Fibroblast of skin of right biceps (primary cell): ENCODE measurements at places on chromosomes 1 and 21.

DNA sequence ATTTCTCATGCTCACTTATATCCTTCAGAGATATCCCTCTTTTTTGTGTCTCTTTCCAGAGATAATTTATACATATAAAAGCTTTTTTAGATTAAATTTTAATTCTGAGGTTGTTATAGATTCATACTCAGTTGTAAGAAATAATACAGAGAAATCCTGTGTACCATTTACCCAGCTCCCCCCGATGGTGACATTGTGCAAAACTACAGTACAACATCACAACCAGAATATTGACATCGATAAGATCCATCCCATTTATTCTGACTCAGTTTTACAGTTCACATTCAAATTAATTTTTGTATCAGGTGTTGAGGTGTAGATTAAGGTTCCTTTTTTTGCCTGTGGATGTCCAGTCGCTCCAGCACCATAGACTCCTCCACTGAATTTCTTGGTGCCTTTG, 14.3 kb downstream of the DMRTB1 start:
- no peak for DNase-seq

GRCh38 chr1:178495741-178496409, 889 bp downstream of the CLEC20A start:
- DNase-seq = no peak

- DNase-seq = no peak
These were observed 45.3 kb upstream of the CACNA1E start for GRCh38 chr1:181438013-181438412.

DNA sequence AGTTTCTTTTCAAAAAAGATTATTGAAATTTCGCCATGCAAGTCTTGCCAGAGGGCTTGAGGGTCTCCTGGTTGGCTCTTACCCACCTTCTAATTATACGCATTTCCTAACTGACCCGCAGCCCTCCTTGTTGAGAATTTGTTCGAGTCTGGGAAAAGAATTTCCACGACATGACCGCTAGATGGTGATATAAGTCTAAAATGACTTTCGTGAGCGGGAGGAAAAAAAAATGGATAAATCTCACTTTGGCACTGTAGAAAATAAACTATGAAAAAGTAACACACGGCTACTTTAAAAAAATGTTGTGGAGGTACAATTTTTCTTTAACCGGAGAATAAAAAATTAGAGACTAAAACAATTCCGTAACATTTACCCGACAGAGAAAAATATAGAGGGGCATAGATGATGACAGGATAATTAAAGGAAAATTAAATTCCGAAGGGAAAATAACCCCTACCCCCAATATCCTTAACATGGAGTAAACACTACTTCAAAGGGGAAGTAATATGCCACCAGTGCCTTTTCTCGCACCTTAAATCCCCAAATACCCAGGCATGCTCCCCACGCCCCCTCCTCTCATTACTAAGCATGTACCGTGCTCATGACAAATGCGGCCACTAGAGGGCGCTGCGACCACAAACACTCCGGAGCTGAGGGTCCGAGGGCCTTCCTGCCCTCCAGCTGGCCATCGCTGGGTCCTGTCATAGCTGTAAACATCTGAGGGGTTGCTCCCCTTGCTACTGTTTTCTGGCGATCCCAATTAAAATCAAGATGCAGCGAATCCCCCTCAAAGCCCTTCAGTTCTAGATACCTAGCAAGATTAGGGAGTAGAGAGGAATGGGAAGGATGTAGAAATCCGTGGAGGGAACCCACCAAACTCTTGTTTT, 266.9 kb downstream of the ASTN1 start:
- DNase-seq = peak; percentile 59

DNA sequence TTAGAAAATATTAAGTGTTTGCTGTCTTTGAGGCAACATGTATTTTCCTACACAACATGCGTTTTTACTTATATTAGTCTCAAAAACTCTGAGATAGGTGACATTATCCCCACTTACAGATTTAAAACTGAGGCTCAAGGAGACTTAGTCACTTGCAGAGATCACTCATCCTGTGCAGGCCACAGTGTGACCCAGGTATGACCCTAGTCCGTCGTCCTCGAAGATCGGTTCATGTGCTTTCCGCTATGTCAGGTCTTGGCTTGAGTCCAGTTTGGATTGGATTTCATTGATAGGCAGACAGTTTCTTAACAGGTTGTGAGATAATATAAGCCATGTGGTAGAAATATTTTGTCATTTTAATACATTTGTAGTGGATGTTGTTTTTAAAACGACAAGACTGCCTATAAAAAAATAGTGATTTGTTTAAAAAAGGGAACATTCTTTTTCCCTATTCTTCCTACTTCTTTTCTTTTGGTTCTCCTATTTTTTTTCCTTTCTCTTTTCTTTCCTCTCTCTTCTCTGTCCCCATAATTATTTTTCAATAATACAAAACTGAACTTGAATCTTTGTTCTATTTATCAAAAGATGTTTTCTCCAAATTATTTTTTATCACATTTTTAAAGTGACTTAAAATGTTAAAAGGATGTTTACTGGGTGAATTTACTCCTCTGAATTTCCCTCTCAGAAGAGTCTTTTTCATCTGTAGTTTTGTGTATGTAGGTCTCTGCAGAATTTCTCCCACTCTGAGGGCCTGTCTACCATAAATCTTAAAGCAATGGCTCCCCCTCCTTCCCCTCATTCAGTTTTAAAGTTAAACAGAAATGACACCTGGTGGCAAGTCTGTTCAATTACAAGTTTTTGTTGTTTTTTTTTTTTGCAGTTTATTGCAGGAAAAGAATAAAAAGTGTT, 81.8 kb downstream of the PHTF1 start:
- DNase-seq = peak; percentile 53

DNA sequence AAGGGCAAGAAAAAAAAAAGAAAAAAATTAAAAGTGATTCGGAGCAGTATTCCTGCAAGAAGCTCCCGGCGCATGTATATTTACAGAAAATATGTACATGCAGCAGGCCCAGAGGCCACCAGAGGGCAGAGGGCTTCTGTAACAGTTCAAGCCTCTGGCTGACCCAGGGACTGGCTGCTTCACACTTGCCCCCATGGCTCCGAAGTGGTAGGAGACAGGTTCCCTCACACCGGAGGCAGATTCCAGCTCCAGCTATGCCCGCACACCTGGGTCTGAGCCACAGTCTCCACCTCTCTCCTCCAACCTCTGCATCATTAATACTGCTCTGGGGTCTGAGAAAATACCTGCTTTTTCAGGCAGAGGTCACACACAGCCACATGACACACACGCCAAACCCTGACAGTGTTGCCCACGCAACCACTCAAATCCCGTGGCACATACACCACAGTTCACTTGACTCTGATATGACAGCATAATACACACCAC, 2.2 kb upstream of the ARHGAP30 start:
- DNase-seq = peak; percentile 52

- no peak for DNase-seq
These were observed 28.1 kb downstream of the AK4 start for GRCh38 chr1:65176056-65176450.

GRCh38 chr1:87007323-87007722, 92.9 kb downstream of the HS2ST1 start:
- DNase-seq = no peak

- peak; percentile 71 for DNase-seq
These were observed 1.0 kb downstream of the BTG2 start for GRCh38 chr1:203306089-203306964.

DNA sequence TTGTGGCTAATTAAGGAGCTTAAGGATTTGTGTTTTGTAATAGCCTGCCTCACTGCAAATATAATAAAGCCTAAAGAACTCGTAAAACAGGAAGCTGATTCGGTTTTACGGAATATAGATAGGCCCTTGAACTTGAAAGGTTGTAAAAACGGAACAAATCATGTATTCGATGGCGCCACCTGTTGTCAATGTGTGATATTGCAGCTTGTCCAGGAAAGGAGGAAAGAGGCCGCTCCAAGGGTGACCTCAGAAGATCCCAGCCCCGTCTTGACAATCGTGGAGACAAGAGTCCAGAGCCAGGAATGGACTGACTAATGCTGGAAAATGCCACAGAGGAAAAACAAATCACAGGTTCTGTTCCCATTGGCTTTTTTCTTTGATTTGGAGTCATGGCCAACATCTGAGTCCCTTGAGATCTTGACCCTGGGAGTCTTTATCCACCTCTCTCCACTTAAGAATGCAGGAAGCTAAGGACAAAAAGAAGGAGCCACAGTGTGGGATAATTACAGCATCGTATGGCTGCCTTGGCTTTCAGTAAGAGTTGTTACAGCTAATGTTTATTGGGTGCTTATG, 7.0 kb upstream of the IGSF21 start:
- peak; percentile 59 for DNase-seq

DNA sequence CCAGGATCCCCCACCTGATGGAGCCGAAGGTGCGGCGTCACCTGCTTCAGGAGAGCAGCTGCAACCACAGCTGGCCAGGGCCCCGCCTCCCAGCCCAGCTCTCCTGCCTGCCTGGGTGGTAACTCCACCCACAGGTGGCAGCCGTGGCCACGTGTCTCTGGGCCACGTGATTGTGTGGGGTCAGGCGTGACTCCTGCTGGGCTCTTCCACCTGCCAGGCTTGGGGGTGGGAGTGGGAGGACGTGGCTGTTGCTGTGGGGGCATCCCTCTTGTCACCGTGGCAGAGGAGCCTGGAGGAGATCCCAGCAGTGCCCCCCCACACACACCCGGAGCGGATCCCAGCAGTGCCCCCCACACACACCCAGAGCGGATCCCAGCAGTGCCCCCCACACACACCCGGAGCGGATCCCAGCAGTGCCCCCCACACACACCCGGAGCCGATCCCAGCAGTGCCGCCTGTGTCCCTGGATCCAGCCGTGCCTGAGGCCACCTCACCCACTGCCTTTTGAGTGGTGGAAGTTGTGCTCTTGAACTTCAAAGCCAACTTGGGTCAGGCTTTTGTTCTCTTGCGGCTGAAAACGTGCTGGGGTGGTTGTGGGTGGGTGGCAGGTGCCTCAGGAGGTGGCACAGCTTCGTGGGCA, 32.2 kb downstream of the POFUT2 start:
- no peak for DNase-seq

DNA sequence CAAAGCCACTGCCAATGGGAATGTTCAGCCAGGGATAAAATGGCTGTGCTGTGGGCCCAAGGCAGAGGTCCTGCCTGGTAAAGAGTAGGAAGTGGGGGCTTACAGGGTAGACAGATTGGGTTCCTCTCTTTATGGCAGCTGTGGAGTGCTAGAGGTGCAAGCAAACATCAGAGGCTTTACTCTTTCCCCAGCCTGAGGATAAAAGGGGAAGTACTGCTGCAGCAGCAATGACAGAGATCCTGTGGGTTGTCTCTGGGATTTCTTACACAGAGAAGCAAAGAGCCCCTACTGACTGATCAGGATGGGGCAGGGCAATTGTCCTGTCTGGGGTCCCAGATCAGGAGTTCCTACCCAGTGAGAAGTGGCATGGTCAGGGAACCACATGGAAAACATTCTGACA, 54.2 kb downstream of the DRAM2 start:
- DNase-seq = no peak

- DNase-seq = no peak
These were observed 62.8 kb upstream of the BCL9 start for GRCh38 chr1:147478521-147478920.

- peak; percentile 60 for DNase-seq
These were observed 18.3 kb upstream of the PPIE start for GRCh38 chr1:39720094-39720999.

DNA sequence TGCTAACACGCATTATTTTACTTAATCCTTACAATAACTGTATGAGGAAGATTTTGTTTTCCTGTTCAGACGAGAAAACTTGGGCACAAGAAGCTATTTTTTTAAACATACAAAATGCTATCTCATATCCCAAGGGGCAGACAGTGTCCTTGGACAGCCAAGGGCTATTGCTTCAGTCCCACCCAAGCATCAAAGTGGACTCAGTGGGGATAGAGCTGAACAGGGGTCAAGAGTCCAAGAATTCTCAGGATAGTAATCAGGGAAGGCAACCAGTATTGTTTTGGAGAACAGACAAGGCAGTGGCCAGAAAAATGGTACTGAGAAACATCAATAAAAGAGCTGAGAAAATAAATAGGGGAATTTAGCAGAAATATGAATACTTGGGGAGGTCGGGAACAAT, 465.7 kb downstream of the PLPP3 start:
- no peak for DNase-seq

GRCh38 chr1:62597281-62597680, at the start of gene ANGPTL3:
Gene ANGPTL3, plus strand, starts transcription at chr1:62597520. Its CDS starts 47 bp downstream, at chr1:62597567.
- no peak for DNase-seq

DNA sequence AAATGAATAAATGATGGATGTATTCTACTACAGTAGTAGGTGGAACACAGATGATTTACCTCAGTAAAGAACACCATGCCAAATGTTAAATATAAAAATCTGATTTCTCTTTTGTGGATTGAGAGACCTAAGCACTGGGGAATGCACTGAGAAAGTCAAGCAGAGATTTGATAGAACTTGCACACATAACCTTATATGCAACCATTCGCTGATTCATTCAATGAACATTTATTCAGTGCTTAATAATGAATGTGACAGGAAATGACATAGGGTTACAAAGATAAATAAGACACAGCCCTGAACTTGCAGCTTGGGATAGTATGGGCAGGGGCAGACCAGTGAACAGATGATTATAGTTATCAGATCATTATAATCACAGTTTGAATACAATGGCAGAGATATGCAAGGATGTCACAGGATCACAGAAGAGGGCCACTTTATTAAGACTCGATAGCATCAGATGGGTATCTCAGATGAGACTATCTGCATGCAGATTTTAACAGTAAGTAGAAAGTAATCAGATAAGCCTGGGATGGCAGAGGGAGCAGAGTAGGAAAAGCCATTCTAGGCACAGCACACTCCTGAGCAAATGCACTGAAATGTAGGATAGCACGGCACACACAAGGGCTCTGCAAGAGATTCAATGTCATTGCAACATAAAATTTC, 169.4 kb downstream of the ASTN1 start:
- DNase-seq = peak; percentile 54

DNA sequence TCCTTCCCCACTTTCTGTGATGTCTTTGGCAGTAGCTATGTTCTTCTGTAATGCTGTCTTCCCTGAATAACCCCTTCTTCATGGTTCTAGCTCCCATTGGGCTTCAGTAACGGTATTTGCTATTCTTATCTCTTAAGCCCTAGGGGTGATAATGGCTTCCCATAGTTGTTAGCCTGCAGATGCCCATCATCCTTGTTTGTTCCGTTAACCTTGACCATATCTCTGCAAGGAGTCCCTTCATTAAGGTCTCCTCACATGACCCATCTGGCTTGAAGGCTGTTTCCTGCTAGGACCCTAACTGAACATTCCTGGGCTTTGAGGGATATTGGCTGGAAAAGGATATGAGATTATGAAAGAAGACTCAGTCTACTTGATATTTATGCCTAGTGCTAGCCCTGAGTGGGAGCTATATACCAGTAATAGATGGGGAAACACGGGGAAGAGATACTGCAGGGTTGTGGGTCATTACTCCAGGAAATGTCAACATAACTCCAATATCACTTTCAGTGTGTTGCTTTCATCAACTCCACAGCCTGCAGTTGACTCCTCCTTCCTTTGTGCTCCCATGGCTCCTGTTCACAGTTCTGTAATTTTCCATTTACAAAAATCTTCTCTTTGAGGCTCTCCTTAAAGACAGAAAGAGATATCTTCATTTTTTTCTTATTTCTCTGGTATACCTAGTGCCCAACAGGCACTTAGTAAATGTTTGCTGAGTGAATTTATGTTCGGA, 2.5 kb downstream of the MR1 start:
- DNase-seq = no peak

- DNase-seq = peak; percentile 58
These were observed 18.5 kb downstream of the ALDH4A1 start for GRCh38 chr1:18883636-18884418.
